ENCODE measurements at places on chromosomes 11 and 22.

- DNase-seq, result no peak
Observed at GRCh38 chr22:19448076-19448607, 631 bp upstream of the C22orf39 start.

DNA sequence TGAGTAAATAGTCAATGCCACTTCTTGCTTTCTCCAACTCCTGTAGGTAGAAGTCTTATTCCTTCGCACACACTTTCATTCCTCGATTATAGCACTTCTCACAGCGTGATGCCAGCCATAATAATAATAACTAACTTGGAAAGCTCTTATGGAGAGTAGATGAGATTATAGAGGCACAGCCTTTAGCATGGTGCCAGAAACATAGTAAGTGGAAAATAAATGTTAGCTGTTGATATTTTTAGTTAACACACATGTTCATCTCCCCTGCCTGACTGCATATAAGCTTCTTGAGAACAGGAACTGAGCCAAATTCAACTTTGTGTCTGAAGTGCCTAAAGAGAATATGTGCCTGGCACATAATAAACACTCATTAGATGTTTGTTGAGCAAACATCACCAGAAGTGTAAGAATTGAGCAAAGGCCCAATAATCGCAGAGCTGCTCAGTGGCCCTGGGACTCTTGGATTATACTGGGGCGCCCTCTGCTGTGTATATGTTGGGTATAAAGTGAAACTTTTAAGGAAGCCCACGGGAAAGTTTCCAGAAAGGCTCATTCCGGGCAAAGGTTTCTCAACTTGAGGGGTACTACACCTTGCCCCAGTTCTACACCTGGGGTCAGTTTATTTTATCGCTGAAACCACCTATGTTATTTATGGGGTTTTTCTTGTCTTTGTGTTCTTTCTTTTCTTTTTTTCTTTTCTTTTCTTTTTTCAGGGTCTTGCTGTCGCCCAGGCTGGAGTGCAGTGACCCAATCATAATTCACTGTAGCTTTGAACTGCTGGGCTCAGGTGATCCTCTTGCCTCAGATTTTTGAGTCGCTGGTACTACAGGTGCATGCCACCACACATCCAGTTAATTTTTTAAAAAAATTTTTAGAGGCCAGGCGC is 22.3 kb downstream of the SLN start:
- no peak for DNase-seq

DNA sequence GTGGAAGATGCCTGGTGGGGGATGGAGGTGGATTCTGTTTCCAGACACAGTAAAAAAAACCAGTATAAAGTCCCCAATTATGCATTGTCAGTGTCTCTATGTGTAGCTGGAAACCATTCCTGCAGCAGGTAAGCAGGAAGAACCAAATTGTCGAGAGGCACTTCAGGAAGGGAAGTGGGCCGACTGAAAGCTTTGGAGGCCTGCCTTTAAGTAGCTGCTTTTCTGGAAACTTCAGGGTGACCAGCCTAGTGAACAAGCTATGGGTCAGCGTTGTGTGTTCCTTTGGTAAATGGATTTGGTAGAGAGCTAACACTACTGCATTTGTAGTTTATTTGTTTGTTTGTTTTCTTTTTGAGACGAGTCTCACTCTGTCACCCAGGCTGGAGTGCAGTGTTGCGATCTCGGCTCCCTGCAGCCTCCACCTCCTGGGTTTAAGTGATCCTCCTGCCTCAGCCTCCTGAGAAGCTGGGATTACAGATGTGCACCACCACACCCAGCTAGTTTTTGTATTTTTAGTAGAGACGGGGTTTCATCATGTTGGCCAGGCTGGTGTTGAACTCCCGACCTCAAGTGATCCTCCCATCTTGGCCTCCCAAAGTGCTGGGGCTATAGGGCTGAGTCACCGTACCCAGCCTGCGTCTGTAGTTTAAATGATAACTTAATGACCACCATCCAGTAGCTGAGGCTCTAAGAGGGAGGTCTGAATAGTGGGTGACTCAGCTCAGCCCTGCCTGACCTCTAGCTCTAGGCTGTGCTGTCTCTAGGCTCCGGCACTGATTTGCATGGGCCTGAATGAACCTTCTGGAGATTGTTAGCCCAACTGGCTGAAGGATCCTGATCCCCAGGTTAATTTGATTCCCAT is 12.8 kb downstream of the PTPRJ start:
- DNase-seq, result no peak

DNA sequence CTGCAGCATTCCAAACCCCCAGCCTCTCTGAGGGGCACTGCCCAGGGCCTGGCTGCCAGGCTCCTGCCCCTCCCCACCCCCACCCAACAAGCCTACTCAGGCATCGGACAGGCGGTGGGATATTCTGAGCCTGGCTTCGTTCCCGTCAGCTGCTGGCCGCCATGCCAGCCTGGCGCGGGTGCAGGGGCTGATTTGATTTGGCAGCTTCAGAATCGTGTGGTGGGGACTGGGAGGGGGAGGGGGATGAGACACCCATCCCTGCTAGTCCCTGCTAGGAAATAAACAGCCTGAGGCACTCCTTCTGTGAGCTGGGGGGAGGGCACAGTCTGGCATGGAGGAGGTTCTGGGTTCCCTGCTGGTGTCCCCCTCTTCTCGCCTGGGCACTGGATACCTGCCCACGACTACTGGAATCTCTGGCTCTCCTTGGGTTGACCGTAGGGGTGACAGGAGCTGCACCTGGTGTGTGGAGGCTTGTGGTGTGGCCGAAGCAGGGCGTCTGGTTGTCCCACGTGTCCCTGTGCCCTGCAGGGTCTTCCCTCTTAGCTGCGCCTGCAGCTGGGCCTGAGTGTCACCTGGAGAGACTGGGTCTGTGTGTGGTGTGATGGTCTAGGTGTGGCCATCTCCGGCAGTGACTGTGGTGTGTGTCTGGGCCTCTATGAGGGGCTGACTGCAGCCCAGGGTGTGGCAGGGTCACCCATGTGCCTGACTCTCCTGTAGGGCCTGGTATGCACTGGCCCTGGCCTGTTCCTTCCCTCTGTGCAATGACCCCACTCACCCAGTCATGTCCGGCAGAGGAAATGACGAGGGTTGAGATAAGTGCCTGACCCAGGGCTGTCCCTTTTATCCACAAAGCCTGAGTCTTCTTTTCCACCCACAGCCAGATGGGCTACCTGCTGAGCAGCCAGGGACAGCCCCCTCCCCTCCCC is 42.2 kb downstream of the PDE2A start:
- no peak for DNase-seq

- DNase-seq, result no peak
Observed at GRCh38 chr11:66767666-66768065, 38.6 kb upstream of the SPTBN2 start.

Data from vagina (tissue), 2 donors.